ENCODE measurements at places on chromosomes 12 and 14.

DNA sequence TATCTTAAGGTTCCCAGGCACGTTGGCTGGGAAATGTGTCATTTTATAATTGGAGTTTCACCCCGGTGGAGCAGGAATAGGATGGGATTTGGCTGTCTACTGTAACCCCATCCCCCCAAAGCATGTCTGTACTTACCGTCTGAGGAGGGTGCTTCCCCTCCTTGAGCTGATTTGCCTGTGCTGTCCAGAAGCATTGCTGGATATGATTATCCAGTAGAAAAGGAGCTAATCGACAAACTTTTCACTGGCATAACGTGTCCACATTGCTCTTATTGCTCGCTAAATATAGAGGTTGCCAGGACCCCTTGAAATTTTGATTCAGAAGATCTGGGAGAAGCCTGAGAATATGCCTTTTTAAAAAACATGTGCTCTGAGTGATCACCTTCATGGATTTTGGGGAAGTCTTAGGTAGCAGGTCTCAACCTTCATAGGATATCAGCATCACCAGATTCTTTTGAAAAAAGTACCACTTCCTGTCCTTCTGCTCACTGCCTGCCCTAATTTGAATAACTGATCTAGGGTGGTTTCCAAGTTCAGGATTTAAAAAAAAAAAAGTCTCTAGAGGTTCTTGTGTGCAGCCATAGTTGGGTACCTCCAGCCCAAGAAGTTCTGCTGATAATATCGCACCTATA, 80.4 kb upstream of the KCNA1 start:
- no peak for DNase-seq

- no peak for DNase-seq
Measured at GRCh38 chr14:20617138-20618003, 24.1 kb downstream of the OR6S1 start.

GRCh38 chr14:51298895-51299294, 58.8 kb downstream of the TMX1 start:
- no peak for DNase-seq

DNA sequence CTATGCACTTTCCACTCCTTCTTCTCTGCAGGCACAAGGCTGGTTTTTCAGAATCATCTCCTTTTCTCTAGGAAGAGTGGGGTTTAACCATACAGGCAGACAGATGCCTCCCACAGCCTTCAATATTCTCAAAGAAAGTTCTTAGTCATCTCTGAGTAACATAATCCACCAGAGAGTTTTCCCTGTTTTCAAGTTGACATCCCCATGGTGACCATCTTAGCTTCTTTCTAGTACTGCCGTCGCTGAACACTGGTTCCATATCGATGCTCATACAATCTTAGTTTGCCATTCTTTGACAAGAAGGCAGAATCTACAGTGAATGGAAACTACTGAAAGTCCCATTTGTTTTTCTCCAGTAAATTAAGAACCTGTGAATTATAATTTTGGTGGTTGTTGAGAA, 28.6 kb downstream of the TPH2 start:
- no peak for DNase-seq

DNA sequence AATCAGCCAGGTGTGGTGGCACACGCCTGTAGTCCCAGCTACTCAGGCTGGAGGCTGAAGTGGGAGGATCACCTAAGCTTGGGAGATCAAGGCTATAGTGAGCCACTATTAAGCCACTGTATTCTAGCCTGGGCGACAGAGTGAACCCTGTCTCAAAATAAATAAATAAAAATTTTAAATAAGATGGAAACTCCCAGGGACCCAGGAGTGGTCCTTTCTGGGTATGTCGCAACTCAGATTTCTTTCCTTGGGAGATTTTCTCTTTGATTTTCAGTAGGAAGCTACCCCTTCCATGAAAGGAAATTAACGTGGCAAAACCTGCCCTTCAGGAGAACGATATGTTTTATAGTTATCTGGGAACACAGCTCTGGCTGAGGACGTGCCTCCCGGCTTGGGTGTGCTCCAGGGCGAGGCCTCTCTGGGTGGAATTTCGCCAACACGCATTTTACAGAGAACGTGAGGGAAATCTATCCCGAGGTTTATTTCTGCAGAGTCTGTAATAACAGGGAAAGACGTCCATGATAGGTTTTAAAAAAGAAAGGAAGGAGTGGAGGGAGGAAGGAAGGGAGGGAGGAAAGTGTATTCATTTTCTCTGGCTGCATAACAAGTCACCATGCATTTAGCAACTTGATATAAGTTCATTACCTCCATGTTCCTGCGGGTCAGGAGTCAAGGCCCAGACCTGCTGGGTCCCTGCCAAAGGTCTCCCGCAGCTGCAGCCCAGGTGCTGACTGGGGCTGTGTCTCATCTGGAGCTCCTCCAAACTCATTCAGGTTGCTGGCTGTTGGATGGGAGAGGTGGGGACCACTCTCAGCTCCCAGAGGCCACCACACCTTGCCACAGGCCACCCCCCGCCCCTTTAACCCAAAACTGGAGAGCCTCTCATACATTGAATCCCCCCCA, 80.6 kb upstream of the GSC start:
- no peak for DNase-seq

DNA sequence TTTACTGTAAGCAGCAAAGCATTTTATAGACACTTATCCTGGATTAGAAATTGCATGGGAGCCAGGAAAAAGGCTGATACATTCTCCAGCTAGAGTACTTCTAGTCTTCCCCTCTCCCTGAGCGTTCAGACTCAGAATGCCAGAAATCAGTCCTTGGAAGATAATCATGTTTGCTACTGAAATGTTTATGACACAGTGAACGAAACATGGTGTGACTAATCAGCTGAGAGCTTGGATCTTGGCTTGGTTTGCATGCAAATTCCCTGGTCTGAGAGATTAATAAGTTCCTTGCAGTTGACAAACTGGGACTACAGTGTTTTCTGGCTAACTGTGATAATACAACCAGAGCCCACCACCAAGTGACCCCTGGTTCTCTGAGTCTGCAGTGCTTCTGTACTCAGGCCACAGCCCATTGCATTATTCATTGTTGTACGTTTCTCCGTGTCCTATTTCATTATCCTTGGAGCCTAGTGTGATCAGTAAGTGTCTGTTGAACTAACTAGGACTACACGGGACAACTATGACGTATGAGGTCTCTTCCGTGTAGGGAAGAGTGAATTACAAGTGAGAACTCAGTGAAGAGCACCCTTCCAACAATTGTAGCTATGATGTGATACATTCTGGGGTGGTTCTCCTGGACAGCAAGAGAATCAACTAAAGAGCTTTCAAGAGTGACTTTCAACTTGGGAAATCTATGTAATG, 34.6 kb upstream of the EVL start:
- no peak for DNase-seq

DNA sequence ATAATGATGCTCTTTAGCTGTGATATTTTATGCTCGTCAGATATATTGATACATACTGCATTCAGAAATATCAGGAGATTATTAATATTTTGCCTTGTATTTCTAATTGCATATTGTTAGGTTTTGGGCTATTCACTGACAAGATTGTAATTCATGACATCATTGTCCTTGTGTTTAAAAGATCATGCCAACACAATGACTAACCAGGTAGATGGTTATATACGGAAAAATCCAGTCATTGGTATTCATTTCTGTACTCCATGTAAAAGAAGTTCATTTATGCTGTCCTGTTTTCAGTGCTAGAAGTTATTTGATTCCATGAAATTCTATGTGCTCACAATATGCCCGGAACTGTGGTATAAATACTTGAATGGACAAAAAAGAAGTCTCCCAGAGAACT, 107.5 kb downstream of the KITLG start:
- no peak for DNase-seq

DNA sequence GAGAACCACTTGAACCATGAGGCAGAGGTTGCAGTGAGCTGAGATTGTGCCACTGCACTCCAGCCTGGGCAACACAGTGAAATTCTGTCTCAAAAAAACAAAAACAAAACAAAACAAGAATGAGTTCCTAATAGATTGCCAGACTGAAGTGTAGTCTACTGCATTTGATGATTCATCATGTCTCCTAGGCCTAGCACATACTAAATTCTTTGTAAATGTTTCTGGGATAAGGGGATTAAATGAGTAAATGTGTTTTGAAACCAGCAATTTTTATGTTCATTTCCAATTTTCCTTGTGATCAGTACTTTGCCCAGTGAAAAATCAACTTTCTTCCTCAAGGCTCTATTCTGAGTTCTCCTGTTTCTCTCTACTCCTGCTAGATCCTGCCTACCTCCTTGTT, 2.9 kb upstream of the DYRK2 start:
- no peak for DNase-seq

GRCh38 chr12:11718768-11719253, 69.3 kb downstream of the ETV6 start:
- no peak for DNase-seq

DNA sequence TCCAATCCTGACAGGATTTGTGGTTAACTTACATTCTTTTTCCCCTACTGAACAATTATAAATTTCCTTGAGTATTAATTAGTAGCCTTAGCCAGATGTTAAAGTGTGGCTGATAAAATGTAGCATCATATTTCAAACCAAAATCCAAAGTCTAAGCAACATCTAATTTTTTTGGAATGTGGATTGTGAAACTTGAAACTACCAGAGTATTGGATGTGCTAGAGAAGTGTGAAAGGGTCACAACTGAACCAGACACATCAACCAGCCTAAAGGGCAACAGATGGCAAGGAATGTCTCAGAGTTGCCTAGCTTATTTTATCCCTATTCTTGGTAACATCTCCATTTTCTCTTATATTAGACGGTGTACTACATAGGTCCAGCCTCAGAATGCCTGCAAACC, 153.1 kb upstream of the DCN start:
- DNase-seq = no peak

DNA sequence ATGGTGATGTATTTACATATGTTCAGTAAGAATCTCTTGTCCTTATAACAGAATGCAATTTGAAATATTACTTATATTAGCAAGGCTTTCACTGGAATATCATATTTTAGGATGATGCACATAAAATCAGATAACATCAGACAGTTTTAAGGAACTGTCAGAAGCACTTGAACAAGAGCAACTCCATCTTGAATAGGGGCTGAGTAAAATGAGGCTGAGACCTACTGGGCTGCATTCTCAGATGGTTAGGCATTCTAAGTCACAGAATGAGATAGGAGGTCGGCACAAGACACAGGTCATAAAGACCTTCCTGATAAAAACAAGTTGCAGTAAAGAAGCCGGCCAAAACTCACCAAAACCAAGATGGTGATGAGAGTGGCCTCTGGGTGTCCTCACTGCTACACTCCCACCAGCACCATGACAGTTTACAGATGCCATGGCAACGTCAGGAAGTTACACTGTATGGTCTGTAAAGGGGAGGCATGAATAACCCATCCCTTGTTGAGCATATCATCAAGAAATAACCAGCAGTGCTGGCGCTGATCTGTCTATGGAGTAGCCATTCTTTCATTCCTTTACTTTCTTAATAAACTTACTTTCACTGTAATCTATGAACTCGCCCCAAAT, 27.6 kb upstream of the ETV6 start:
- no peak for DNase-seq

DNA sequence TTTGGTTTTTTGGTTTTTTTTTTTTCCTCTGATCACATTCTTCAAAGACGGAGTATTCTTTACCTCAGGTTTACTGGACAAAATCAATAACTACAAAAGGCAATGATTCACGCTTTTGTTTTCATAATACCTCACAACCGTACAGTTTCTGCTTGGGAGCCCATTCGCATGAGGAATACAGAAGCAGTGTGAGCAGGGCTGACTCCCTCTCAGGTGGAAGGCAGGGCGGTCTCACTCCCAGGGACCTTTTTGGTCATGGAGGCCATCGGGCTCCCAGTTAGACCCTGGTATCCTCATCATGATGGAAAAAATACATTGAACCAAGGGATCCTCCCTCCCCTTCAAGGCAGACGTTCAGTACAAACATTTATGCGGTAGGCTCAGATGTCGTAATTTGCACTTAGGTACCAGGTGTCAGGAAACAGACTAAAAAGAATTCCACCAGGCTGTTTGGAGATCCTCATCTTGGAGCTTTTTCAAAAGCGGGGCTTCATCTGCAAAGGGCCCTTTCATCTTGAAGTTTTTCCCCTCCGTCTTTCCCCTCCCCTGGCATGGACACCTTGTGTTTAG, 19.0 kb upstream of the TIGAR start:
- no peak for DNase-seq

- no peak for DNase-seq
Measured at GRCh38 chr12:112347581-112347982, 34.6 kb downstream of the HECTD4 start.

DNA sequence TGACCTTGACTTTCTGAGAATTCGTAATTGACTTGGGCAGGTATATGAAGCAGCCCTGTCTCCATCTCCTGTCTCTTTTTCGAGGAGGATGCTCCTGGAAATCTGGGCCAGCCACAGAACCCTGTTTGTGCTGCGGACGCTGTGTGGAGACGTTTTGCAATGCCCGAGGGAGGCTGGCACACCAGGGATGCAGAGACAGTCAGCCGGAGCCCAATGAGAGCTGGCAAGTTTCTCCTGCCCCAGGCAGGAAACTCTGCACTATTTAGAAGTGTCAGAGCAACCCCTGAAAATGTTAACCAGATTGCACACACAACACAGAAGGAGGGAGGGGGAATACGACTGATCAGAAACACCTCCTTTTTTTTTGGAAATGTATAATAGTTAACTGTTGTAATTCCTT, 103.2 kb upstream of the DYRK2 start:
- no peak for DNase-seq

DNA sequence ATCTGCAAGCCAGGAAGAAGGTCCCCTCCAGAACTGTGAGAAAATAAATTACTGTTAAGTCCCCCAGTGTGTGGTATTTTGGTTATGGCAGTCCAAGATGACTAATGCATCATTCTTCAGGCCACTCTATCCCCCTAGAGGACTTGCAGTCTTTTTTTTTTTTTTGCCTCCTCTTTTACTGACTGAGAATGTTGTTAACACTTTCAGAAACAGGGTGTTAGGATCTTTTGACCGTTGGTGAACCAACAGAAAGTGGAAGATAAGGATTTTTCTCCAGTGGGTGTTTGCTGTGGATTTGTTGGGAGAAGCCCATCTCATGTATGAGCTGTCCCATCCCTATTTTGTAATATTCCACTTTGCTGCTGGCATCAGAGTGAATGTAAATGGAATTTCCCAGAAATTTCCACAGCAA, 37.8 kb downstream of the MARK3 start:
- DNase-seq = no peak

DNA sequence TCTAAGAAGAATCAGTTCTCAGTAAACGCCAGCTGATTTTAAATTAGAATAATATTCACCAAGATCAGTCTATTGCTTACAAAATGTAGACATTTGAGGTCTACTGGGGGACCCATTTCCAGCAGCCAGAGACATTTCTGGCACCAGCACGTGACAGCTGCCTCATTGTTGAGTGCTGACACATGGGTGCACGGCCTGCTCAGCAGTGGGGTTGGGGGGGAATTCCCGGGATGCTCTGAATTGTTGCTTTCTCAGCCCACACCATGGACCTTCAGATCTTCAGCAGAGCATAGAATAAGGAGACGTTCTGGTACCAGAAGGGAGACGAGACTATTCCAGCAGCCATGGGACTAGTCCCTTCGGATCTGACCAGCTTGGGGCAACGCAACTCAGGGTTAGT, 18.3 kb downstream of the PLEKHG7 start:
- no peak for DNase-seq

DNA sequence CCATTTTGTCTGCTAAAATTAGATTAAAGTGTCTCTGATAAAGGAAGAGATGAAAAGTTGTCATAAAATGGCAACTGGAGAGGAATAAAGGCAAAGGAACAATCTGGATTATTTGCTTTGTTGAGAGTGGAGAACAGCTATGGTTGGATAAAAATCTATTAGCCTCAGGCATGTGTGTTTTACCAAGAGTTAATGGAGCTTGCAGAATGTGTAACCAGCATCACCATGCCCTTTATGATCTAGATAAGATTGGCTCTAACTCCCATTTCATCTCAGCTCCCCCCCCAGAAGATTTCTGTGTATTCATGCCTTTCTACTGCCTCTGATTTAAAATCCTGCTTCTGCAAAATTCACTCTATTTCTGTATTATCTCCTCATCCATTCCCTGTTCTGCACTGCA, 93.8 kb downstream of the GALC start:
- DNase-seq = no peak
